ENCODE measurements at places on chromosomes 16 and 17.

GRCh38 chr16:6828690-6829089, 504.0 kb upstream of the RBFOX1 start:
- DNase-seq, result no peak

DNA sequence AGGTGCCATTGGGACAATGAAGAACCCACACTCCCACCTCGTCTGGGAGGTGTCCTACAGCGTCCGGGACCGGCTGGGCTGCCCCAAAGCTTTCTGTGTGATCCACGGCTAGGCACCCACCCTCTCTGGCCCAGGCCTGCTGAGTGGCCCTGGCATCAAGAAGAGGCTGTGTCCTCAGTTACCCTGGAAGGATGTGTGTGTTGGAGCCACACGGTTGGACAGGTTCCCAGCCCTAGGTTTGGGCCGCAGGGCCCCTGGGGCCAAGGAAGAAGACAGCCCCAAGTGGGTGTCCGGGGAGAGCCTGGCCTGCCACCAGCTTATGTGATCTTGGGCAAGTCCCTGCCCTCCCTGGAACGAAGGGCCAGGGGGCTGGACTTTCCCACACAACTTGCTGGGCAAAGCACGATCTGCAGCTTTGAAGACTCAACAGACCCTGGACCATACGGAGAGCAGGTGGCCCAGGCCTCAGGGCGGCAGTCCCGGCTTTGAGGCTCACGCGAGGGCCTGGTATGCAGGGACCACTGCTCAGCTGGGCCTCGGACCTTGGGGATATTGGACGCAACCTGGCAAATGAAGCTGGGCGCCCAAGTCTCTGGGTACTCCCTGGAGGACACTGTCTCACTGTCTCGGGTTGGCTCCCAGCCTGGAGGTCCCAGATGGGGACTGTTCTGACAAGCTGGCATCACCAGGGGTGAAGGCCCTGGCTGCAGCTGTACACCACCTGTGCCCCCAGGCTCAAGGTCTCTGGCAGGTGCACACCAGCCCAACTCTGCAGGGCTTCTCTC, 17.5 kb downstream of the MYBBP1A start:
- DNase-seq, result no peak

DNA sequence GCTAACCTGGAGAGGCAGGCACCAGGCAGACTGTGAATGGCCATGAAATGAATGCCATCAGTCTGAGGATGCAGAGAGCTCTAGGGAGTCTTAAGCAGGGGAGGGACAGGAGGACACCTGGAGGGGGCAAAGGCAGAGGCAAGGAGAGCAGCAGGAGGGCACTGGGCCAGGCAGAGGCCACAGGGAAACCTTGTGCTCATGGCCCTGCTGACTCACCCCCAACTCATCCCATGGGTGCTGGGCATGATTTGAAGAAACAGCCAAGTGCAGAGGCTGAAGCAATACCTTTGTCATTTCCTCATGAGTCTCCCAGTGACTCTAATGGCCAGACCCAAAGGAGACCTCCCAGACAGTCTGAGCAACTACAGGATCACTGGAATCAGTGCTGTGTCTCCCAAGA, 141.4 kb downstream of the TMEM132E start:
- DNase-seq, result no peak

DNA sequence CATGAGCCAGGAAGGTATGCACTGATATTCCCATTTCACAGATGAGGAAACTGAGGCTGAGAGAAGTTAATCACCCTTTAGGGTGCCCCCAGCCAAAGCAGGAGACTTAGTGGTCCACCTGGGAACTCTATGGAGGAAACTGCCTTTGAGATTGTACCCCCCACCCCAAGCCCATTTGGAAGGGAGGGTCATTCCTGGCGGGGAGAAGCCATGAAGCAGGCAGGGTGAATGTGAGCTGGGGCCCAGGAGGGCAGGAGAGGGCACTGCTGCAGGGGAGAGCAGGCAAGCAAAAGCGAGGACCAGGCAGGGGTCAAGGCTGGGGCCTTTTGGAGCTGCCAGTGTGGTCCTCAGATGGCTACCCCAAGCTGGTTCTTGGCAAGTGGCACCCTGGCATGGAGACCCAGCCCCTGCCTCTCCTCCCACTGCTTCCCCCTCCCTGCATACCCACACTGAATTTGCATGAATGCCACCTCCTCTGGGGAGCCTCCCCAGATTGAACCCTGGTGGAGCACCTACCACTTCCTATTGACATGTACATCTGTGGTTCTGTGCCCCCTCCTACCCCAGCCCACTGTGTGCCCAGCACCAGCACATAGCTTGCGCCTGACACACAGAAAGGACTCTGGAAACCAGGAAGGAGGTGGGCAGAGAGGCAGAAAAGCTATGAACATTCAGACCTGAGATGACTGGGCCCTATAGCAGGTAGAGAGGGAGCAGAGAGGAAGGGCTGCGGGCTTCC, 965 bp upstream of the TMC6 start:
- no peak for DNase-seq

DNA sequence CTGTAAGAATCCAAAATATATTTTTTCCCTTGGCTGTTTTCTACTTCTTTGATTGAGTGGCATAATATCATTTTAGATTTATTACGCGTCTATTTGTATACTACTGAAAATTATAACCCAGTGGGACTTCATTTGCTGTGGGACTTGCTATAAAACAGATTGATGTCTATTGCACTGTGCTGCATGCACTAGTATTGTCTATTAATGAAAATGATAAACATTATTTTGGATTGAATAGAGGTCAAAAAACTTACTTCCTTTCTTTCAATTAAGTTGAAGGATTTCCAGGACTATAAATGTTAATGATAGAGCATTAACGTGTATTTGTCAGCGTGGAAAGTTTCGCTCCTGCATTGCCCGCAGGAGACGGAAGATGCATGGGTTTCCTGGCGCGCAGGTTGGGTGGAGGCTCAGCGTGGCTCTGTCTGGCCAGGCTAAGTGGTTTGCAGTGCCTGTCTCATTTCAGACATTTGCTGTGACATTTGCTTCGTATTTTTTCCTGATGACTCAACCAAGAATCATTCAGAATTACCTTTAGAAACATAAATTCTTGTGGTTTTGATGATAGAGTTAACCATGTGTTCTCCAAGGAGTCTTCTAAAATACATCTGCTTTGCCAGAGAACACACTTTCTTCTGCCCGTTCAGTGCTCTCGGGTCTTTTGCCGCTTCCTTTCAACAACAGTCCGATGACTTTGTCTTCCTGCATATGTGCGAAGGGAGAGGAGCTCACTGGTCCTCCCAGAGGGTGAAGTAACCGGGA, 216.7 kb downstream of the RPTOR start:
- no peak for DNase-seq

GRCh38 chr16:48128769-48129168, 27.0 kb downstream of the ABCC12 start:
- no peak for DNase-seq

GRCh38 chr17:36593656-36594316, 2.1 kb downstream of the DHRS11 start:
- DNase-seq, result no peak

GRCh38 chr16:84279881-84280280, 14.8 kb upstream of the WFDC1 start:
- no peak for DNase-seq

DNA sequence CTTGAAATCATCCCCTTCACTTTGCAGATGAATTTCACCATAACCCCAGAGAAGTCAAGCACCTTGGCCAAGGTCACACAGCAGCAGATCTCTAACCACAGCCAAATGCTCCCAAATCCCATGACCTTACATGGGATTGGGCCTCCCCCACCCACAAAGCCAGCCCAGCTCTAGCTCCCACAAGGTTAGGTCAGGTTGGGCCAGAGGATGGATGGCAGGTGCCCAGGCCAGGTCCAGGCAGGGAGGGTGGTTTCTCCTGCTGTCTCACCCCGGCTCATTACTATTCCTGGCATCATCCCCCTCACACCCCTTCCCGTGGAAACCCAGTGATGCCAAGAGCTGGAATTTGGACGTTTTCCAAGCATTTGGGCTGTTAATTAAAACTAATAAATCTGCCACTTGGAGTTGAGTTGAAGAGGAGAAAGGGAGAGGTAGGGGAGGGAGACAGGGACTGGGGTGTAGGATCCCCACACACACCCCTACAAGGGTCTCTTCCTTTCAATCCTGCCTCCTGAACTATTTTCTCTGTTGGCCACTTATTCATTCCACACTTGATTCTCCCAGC, 181.6 kb downstream of the TMEM132E start:
- DNase-seq, result no peak

DNA sequence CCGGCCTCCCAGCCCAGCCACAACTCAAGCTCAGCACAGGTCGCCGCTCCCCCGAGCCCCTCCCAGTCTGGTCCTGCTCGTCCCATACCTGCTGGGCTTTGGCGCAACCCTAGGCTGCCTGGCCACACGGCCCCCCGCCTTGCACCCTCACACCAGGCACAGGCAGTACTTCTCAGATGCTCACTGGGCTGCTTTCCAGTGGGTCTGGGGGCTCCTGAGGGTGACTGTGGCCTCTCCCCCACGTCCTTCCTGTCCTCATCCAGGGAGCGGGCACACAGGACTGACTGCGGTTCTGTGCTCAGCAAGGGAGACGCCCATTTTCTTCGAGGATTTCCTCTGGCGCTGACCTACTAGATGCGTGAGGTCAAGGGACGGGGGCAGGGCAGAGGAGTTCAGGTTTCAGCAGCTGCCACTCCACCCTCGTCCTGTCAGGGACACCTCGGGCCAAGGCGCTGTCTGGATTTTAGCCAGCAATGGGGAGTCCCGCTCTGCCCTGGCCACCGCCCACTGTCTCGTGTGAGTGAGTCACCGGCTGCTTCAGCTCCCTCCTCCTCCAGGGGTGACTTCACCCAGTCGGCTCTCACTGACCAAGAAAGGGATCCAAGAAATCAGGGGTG, 115.8 kb downstream of the NPIPB11 start:
- no peak for DNase-seq

DNA sequence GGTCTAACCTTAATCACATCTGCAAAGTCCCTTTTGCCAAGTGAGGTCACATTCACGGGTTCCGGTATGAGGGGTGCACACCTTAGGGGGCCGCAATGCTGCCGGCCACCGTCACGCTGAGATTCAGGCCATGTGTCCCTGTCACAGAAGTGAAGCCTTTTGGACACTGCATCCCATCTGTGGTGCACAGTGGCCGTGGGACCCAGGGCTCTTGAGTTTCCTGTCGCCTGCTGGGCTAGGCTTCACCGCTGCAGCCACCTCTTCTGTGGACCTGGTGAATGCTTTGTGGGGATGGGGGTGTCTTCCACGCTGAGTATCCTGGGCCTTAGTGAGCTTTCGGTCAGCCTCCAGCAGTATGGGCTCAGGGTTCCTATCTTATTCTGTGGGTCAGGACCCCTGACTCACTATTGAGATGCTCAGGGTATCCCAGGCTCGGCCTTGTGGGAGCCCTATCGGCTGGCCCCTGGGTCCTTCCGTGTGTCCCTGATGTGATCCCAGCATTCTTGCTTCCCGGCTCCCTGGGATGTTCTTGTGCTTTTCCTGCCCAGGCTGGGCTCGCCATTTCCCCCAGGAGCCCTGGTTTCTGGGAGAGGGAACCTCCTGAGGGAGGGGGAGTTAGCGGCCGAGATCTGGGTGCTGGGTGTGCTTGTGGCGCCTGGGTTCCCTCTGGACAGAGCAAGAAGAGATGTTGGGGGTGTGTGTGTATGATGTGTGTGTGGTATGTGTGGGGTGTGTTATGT, 4.9 kb upstream of the SLC38A10 start:
- no peak for DNase-seq

DNA sequence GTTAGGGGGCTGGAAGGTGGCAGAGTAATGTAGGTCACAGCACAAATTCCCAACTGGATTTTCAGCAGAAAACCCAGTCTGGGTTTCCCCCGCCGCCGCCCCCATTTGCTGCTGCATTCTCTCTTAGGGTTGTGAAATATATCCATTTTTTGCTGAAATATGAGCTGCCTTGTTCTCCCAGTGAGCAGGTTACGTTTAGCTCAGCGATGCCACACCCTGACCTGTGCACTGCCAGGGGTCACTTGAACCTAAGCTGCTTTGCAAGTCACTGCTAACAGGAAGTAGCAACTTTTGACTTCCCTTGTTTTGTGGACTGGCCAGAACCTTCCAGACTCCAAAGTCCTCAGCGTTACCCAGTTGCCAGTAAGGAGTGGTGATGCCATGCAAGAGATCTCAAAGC, 274.1 kb downstream of the CPPED1 start:
- DNase-seq, result no peak

- DNase-seq, result no peak
Observed at GRCh38 chr17:60534613-60535157, 8.6 kb upstream of the APPBP2 start.

- no peak for DNase-seq
Observed at GRCh38 chr17:80152081-80152702, 5.3 kb upstream of the EIF4A3 start.

DNA sequence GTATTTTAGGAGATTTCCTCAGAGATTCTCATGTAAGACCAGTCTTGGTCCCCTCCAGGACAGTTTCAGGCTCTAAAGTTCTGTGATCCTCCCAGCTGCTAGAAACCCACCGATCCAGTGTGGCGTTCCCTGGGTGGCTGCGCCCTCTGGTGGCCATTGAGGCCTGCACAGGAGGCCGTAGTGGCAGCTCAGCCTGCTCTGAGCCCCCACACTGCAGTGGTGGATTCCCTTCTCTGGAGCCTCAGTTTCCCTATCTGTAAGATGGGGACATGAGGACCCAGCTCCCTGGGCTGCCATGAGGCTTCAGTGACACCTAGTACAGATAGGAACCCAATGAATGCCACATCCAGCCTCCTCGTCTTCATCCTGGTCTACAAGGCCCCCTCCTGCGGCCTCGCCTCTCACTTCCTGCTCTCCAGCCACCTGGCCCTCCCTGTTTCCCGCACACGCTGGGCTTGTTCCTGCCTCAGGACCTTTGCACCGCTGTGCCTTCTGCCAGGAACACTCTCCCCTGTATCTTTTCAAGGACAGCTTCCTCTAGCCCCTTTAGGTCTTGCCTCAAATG, 16.5 kb downstream of the CCDC102A start:
- DNase-seq, result peak; percentile 46

- DNase-seq, result no peak
Observed at GRCh38 chr16:3098459-3099394, at the start of gene ZSCAN10. TSS of gene ZSCAN10 (minus strand) at chr16:3099294. CDS start at chr16:3092937, 6,357 bp downstream.

- DNase-seq, result no peak
Observed at GRCh38 chr17:49003557-49004511, 6.6 kb downstream of the IGF2BP1 start.

DNA sequence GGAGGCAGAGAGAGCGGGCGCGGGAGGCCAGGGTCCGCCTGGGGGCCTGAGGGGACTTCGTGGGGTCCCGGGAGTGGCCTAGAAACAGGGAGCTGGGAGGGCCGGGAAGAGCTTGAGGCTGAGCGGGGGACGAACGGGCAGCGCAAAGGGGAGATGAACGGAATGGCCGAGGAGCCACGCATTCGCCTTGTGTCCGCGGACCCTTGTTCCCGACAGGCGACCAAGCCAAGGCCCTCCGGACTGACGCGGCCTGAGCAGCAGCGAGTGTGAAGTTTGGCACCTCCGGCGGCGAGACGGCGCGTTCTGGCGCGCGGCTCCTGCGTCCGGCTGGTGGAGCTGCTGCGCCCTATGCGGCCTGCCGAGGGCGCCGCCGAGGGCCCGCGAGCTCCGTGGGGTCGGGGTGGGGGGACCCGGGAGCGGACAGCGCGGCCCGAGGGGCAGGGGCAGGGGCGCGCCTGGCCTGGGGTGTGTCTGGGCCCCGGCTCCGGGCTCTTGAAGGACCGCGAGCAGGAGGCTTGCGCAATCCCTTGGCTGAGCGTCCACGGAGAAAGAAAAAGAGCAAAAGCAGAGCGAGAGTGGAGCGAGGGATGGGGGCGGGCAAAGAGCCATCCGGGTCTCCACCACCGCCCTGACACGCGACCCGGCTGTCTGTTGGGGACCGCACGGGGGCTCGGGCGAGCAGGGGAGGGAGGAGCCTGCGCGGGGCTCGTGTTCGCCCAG, 1.2 kb upstream of the CBX4 start:
- DNase-seq, result peak; percentile 44

- no peak for DNase-seq
Observed at GRCh38 chr17:10984220-10984619, 146.3 kb upstream of the PIRT start.

Data from NCI-H146 (cell line).